ENCODE measurements at places on chromosomes 1 and 21.

DNA sequence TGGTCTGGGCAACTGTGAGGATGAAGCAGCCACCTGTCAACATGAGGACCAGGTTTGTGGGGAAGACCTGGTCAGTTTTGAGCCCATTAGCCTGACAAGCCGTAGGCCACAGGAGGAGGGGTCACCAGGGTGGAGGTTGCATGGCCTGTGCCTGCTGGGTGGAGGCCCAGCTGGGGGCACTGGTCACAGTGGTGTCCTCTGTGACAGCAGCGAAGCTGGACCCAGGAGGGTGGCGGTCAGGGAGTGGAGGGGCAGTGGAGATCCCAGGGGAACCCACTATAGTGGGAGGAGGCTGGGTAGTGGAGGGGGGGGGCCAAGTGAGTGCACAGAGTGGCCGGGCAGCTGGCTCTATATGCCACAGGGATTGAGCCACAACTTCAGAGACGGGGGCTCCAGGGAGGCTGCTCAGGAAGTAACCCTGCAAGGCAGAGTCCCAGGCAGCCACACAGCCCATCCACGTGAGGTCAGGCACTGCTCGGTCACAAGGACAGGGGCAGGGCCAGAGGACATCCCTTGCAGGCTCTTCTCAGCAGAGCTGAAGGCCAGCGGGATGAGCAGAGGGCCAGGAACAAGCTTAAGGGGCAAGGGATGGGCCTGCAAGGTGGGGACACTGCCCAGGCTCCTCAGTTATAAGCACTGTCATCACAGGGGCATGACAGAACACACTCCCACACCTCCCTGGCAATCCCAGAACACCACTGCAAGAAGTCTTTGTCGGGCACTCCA, 2.3 kb upstream of the C1orf35 start:
- no peak for DNase-seq

DNA sequence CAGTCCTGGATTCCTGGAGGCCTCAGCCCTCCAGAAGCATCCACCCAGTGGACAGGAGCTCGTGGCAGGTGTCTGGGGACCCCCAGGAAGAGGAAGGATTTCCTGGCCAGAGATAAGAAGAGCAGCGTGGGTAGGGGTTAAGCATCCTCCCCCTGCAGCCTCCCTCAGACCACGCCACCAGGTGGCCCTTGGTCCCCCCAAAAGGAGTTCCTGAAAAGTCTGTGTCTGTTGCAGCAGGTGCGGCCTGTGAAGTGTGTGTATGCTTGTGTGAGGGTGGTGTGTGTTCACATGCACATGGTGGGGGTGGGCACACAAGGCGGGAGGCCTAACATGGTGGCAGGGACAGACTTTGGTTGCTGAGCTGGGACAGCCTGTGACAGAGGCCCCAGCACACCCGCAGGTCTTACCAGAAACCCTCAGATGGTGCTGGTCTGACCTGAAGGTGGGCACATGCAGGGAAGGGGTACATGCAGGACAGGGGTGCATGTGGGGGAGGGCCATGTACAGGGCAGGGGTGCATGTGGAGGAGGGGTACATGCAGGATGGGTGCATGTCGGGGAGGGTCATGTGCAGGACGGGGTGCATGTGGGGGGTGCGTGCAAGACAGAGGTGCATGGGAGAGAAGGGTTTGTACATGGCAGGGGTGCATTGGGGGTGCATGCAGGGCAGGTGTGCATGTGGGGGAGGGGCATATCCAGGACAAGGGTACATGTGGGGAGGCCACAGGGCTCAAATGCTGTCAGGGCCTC, 18.2 kb upstream of the RUNX3 start:
- no peak for DNase-seq

- DNase-seq = no peak
These were observed 114.2 kb upstream of the IPO9 start for GRCh38 chr1:201714542-201715329.

DNA sequence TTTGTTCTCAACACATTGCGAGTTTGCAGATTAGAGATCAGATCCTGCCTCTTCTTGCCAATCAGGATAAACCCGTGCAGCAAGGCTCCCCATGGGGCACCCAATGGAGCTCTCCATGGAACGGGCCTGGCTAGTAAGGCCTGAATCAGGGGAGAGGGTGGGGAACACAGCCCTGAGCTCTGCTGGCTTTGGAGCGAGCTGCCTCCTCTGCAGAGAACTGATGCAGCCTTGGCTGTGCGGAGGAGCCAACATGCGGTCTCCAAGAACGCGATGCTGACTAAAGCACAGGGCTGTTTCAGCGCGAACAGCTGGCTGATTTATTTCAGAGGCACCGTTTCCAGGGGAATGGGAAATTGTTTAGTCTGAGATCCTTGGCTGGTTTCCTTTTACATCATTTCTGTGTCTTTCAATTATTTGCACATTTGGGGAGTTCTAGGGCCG, 139.7 kb downstream of the TSEN15 start:
- no peak for DNase-seq

DNA sequence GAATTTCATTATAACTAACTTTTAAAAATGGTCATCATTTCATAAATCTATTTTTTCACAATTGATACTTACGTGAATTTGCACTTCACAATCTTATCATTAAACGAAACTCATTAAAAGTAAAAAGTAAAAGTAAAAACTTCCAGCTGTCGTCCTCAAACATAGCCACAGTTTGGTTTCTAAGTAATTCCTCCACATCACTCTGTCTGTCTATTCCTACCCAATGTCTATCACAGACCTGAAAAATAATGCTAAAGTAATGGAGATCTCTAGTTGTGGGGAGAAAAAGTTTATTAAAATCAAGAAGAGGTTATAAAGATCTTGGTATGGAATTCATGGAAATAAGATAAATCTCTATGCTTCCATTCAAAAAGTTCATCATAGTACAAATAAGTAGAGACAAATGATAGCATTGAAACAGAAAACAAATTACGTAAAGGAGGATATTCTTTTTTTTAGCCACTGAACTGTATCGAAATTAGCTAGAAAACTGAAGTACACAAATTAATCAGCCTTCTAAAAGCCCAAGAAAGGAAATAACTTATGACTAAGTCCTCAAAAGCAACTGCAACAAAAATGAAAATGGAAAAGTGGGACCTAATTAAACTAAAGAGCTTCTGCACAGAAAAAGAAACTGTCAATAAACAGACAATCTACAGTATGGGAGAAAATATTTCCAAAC, 148.6 kb downstream of the TIAM1 start:
- DNase-seq = no peak

GRCh38 chr1:36183309-36183856, 27.4 kb downstream of the MAP7D1 start:
- no peak for DNase-seq

- peak; percentile 67 for DNase-seq
These were observed at the start of gene PBXIP1 for GRCh38 chr1:154955718-154956543. Gene PBXIP1, minus strand, starts transcription at chr1:154956099. Its CDS starts 2,378 bp downstream, at chr1:154953721.

DNA sequence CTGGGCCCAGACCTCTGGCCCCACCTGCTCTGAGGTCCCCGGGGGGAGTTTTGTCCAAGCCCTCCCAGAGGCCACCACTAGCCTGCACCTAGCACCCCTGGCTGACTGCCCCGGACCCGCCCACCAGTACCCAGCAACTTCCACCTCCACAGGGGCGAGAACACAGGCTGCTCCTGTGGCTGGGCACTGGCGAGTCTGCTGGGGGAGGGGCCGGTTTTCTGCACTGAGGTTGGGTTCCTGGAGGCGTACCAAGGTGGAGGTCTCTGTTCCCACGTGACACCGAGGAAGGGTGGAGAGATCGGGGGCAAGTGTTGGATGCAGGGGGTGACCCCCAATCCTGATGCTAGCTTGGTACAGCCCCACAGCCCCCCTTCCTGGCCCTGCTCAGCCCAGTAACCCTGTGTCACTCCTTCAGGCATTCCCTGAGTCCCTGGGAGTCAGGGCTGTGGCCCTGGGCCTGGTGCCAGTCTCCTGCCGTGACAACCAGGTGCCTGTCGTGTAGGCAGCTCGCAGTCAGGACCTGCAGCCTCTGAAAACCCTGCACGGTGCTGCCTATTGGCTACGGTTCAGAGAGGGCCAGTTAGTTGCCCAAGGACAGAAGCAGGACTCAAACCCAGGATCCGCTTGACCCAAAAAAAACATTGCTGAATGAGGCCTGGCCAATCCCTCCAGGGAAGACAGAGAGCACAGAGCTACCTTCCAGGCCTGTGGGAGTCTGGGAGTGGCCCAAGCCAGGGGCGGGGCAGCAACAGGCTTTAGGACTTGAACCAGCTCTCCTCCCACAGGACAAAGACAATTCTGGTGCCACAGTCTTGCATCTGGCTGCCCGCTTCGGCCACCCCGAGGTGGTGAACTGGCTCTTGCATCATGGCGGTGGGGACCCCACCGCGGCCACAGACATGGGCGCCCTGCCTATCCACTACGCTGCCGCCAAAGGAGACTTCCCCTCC, 3.1 kb downstream of the ESPN start:
- no peak for DNase-seq

- no peak for DNase-seq
These were observed 20.3 kb downstream of the ENO1 start for GRCh38 chr1:8858112-8858668.

- no peak for DNase-seq
These were observed 87.3 kb downstream of the CASZ1 start for GRCh38 chr1:10709165-10709564.

DNA sequence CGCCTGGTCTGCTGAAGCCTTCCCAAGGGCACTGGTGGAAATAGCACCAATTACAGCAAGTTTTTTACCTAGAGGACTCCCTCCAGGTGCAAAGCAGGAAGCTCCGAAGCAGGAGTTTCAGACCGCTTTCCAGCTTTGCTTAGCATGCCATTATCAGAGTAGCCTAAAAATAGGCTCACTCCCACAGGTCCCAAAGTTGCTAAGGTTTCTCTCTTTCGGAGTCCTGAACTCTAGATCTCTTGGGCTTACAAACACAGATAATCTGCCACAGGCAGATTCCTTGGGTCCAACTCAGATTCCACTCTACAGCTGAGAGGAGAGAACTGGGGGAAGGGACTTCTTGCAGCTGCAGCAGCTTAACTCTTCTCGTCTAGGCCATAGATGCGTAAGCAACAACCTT, 22.5 kb downstream of the ZMYND12 start:
- no peak for DNase-seq

DNA sequence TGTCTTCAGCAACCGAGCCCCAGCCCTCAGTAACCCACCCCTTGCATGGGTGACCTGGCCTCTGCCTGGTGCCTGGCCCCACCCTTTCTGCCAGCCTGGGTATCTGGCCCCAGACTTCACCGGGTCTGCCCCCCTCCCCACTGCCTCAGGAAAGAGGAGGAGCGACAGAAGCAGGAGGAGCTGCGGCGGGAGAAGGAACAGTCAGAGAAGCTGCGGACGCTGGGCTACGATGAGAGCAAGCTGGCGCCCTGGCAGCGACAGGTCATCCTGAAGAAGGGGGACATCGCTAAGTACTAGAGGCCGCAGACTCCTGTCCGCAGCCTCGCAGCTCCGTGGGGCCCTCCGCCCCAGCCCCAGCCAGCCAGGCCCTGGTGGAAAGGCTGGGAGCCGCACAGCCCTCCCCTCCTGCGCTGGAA, 6.1 kb downstream of the TNFRSF25 start:
- peak; percentile 48 for DNase-seq

- no peak for DNase-seq
These were observed 94.4 kb upstream of the GREM2 start for GRCh38 chr1:240706150-240706935.

GRCh38 chr1:113053344-113054126, 19.5 kb upstream of the LRIG2 start:
- DNase-seq = no peak

GRCh38 chr1:88698140-88698539, 14.1 kb downstream of the PKN2 start:
- no peak for DNase-seq

DNA sequence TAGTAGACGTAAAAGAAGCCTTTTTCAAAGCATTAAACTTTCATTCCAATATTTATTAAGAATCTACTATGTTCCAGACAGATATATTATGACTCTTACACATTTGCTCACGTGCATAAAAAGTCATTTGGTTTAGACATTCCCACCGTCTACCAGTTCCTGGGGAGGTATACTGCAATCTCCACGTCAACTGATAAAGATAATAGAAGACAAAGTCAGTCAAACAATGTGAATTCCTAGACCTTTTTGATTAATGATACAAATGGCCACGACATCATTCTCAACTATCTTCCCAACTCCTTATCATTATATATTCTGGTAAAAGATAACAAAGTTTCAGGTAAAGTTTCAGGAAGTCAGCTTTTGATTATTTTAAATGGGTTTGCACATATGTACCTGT, 69.0 kb downstream of the SIPA1L2 start:
- no peak for DNase-seq

GRCh38 chr1:37429029-37429428, 45.4 kb upstream of the ZC3H12A start:
- DNase-seq = no peak

GRCh38 chr1:26180010-26180506, 2.8 kb downstream of the CNKSR1 start:
- DNase-seq = no peak

GRCh38 chr1:236530959-236531358, 7.2 kb downstream of the LGALS8 start:
- no peak for DNase-seq

DNA sequence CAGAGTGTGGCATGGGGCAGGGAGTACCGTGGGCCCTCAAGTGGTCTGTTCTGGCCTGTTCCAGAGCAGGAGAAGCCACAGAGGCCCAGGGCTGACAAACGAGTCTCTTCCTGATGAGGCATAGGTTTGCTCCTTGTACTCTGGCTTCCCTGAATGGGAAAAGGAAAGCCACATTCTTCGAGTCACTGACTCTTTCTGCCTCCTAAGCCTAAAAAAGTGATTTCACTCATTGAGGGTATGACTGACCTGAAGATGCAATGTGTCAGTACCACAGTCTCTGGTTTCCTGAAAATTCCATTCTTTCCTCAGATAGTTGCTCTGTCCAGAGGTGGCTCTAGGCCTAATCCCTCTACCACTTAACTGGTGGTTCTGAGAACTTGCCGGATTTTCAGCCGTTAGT, 92.3 kb downstream of the KCNN3 start:
- DNase-seq = no peak

DNA sequence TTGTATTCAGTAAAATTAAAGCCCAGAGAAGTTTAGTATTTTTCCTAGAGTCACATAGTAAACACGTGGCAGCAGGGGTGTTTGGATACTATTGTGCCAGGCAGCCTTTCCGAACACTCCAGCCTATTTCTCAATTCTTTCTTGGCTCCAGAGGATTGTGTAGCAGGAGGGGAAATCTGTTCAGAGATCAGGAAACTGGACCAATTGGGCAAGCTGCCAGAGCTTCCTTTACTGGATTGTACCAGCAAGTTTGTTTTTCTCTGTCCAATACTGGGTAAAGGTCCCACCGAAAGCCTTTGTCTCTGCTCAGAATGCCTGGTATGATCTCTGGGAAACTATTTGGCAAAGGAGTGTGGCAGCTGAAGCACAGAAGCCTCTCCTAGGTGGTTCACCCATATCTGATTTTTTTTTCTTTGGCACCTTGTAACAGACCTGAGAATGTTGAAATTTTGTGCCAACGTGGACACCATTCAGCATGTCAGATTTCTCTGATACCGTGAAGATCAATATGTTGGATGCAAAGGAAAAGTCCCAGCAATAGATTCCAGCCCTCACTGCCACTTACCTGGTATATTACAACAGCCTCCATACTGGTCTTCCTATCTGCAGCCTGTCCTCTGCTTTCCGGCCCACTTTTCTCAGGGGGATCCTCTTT, 126.2 kb downstream of the FGGY start:
- DNase-seq = no peak

- no peak for DNase-seq
These were observed 148.6 kb downstream of the C1orf21 start for GRCh38 chr1:184535191-184535970.
